Neural crest cell (in vitro differentiated cells): ENCODE measurements at places on chromosomes 5 and 9.

DNA sequence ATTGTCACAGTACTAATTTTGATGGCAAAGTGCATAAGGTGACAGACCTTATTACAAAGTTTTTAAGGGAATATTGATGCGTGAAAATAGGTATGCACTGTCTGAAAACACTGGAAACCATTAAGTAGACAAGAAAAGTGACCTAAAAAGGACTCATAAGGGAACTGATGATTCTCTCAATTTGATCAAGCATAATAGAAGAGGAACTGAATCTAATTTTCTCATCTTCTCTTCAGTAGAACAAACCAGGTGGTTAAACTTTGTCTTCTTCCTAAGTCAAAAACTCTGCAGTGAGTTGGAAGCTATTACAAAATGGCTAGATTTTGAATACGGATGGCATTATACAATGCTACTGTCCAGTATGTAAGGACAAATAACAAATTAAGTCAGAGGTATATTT, 53.4 kb downstream of the RNF145 start:
- no peak for DNase-seq

- DNase-seq: no peak
Observed at GRCh38 chr5:125381290-125381689, 634.9 kb upstream of the ZNF608 start.

DNA sequence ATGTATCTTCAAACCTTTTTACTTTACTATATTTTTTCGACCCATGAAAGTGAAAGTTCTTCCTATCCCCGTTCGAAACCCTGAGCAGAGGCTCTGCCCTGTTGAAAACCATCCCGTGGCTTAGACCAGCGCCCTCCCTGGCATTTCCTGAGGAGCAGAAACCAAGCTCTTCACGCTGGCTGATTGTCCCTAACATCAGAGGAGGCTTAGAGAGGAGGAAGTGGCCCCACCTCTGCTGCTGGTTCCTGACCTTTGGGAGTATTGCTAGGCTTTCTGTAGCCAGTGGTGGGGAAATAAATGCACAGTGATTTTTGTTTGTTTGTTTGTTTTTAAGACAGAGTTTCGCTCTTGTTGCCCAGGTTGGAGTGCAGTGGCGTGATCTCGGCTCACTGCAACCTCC, 4.2 kb upstream of the PTGES start:
- no peak for DNase-seq

GRCh38 chr5:77840930-77841329, 64.8 kb upstream of the TBCA start:
- no peak for DNase-seq

GRCh38 chr9:27329291-27329690, 32.3 kb upstream of the EQTN start:
- DNase-seq: no peak
